Natural killer cell (primary cell): ENCODE measurements at places on chromosomes 7 and 10. TPM values are rescaled to one million over a fixed set of nuclear protein-coding genes. Genes with fewer than 3 reads are reported as not detected.

Gene SUN3
- 1.3 TPM for total RNA-seq

Gene FFAR4
- not detected for total RNA-seq

Gene MICALL2
- 2.8 TPM for total RNA-seq

Gene FANK1
- not detected for total RNA-seq

DNA sequence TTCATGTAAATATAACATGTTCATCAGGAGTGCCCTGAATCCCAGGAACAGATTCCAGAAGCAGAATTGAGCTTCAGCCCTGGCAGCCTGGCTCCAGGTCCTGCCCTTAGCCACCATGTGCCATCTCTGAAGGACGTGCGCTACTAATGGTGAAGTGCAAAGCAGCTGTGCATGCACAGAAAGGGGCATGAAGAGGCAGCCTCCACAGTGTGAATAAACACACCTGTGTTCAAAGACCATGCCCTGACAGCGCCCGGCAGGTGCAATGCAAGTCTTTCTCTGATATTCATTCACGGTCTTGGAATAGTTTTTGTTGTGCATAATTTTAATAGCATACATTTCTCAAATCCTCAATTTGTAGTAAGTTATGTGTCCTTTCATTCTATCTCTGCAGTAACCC, 250.4 kb upstream of the TCERG1L start:
- no peak for DNase-seq

DNA sequence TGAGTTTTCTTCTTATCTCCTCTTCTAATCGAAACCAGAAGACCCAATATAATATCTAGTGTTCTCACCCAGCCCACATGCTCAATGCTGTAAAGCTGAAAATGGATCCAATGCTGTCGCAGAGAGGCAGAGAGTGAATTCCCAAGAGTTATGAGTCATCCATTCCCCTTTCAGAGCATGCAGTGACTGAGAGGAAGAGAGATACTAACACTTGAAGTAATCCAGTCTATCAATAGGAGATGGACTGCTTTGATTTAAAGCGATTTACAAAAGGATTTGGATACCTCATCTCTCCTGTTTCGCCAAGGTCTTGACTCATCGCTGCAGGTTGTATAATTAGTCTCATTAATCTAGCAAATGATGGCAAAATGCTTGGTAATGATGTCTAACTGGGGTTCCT, 41.5 kb upstream of the PRKCQ start:
- no peak for DNase-seq

DNA sequence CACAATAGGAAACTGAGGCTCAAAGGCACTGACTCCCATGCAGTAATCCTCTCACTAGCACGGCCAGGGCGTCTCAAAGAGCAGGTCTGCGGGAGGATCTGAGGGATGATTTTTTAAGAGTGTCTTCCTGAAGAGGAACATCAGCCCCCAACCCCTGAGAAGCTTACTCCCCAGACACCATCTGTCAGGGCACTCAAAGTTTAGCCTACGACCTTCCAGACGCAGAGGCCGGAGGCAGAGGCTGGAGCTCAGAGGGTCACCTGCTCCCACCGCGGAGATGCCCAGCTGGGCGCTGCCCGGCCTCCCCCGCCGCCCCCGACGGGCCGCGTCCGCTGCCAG, 1.7 kb downstream of the ZNF777 start:
- no peak for DNase-seq

DNA sequence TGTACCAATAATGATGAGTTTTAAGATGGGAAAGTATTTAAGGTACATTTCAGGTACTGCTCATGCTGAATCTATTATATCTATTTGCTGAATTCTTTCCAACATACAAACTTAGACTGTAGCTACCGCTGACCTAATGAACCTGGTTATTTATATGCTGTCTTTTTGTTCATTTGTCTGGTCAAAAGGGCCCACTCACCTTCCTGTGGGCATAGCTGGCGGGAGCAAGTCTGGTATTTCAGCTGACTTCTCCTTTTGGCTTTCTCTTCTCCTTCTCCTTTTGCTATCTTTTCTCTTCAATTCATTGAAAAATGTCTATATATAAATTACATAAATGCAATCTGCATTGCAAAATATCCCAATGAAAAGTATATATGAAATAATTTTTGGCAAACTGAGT, 9.5 kb downstream of the PLXDC2 start:
- no peak for DNase-seq

- DNase-seq = no peak
Measured at GRCh38 chr10:42615419-42615818, 23.0 kb downstream of the ZNF33B start.

- no peak for DNase-seq
Measured at GRCh38 chr7:117017017-117017451, 63.7 kb downstream of the ST7 start.

DNA sequence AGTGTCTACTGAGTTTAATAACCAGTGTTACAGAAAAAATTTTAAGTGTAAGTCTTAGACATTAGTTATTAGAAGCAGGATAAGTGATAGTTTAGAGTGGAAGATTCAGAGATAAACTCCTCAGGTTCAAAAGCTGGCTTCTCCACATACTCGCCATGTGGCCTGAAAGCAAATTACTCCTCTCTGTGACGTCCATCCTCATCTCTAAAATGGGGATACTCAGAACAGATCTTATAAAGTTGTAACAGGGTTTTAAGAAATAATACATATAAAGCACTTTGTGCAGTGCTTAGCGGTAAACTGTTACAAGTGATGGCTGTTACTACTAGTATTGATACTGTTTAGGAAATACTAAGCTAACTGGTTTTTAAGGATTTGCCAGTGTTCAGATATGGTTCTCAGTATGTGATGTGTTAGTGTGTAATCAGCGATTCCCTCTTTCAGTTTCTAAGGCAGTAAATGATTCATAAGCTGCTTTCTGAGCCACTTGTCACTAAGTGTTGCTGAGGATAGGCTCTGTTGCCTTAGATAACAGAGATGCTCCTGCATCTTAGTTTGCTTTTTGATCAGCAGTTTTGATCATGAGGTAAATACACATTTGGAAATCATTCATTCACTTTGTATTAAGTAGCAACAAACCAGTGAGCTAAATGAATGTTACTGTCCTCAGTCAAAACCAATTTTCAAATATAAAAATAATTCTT, 58.7 kb downstream of the CYP51A1 start:
- DNase-seq = no peak

GRCh38 chr10:110544958-110545537, 22.4 kb upstream of the SMC3 start:
- DNase-seq = no peak

GRCh38 chr7:84682543-84682942, 488.0 kb upstream of the SEMA3A start:
- DNase-seq = no peak

DNA sequence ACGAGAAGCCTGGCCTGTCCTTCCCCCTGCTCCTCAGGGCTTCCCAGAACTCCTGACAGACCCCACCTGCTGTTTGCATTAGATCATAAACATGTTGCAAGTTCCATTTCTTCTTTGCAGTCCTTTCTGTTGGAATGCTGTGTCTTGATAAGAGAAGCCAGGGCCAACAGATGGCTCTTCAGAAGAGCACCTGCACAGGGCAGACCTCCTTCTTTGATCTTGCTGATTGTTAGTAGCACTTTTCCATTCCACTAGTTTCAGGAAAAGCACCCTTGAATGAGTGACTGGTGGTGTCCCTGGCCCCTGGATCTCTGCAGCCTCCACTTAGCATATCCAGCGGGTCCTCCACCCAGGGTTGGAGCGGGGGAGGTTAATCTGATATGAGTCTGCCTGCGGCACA, 243.2 kb downstream of the GFRA1 start:
- DNase-seq = no peak

DNA sequence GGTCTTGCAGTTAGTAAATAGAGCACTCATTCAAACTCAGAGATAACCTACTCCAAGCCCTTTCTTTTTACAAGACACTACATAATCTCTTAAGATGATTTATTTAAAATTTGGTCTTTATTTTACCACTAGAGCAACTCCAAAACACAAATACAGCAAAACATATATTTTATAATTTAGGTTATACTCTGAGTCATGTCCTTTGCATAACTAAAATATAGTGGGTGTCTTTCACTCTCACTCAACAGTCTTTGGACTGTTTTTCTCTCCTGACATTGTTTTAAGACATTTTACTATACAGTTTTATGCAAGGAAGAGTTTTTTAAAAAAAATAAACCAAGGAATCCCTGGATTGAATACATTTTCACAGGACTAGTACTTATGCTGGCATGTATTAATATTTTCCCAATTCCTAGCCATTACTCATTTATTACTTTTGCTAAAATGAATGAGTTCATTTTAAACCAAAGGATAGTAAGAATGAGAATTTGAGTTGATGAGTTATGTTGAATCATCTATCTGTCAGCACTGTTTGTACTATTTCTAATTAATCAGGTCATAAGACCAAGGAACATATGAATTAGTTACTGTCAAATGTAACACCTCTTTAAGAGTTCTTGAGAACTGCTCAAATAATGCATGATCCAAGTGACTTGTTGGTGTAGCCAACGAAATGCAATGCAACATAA, 303.1 kb upstream of the FZD1 start:
- no peak for DNase-seq

GRCh38 chr10:33529234-33529633, 194.8 kb upstream of the NRP1 start:
- DNase-seq = no peak

DNA sequence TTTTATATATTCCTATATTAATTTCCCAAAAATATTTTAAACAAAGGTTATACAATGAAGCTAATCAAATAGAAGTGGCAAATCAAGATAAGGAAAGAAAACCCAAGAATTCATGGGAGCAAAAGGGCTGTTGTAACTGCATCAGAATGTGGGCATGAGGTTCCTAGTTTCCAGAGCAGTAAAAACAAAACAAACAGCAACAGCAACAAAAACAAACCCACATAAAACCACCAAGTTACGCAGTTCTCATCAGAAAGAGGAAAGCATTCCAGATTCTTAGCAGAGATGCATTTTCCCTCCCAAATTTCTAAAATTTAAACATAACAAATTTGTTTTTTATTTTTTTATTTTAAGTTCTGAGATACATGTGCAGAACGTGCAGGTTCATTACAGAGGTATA, 34.8 kb upstream of the MSMB start:
- DNase-seq = no peak

GRCh38 chr10:102268375-102268888, 23.1 kb downstream of the GBF1 start:
- DNase-seq = no peak

DNA sequence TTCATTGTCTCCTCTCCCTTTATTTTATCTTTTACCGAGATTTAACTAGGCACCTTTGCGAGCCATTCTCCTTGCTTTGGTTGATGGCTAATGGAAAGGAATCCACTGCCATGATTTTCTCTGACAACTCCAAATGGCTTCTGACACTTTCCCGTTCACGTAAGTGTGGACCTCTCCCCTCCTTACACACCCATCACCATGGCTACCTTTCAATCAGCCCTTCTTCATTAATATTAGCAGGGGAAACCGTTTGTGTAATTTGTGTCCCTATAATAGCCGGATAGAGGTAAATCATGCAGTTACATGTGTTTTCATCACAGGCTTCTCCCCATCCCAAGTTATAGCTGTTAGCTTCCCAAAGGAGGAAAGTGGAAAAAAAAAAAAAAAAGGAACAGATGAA, 767.3 kb downstream of the MAGI2 start:
- no peak for DNase-seq

DNA sequence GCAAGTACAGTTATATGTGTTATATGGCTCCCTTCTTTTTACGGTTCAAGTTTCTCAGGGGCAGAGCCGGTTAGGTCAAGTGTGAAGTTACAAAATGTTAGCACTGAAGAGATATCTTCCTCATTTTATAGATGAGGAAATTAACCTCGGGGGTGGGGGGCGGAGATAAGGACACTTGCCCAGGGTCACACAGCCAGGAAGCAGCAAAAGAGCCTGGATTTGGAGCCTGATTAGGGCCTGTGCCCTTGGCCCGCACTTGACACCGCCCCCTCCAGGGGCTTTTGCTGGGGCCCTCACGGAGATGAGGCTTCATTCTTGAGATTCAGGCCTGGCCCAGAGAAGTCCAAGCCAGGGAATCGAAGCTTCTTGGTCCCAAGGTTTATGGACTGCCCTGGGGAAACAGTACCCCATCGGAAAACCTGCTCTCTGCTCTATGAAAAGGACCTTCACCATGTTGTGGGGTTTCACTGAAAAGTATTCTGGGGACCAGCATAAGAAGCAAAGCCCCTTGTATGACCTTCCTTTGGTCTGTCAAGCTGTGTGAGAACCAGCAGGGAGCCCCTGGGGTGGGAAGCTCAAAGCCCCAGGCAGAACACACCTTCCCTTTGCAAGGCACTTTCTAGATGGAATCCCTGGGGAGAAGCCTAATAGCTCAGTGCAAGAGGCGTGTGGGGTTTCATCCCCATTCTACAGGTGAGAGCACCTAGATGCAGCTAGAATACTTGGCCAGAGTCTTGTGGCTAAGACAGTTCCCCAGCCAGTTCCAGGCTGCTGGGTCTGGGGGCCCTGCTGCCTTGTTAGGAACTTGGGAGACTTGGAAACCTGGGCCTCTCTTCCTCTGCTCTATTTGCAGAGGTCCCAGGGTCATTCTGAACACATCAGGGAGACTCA, 21.9 kb downstream of the UNC5B start:
- DNase-seq = no peak

DNA sequence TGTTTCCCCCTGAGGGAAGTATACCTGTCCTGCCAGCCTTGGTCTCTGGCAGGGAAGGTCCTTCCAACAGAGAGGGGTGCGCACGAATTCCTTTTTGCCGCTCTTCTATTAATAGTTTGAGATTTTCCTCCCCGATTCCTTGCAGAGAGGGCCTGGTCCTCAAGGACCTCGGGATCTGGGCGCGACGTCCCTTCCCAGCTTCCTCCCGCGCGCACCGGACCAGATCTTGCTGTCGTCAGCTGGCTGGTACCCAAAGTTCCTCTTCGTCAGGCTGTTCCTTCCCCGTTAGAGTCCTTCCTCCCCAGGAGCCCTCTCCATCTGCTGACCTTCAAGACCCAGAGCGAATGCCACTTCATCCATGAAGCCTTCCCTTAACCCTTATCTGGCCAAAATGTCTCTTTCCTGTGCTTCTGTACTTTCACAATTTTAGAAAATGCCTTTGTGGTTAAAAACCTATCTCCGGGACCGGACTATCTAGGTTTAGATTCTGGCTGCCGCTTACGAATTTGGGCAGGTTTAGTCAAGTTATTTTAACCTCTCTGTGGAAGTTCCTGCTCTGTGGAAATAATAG, 851 bp upstream of the GOT1 start:
- DNase-seq = peak; percentile 17

DNA sequence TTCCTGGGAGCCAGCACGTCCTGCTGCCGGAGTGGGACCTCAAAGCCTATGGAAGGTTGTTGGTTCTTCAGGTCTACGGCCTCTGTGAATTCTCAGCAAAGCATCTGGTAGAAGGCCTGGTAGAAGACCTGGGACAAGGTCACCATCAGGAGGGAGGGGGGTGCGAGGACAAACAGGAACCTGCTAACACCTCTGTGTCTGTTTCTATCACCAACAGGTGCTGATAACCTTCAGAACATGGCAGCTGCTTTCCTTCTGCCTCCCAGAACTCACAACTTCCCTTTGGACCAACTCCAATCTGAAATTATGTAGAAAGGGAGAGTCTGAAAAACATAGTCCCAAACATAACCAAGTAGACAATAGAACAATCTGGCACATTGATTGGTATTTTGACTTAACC, 8.3 kb upstream of the MET start:
- no peak for DNase-seq

- peak; percentile 18 for DNase-seq
Measured at GRCh38 chr7:129951226-129952085, 1.3 kb downstream of the UBE2H start.

- DNase-seq = no peak
Measured at GRCh38 chr7:53812135-53812534, 730.0 kb upstream of the VSTM2A start.
